Epithelial cell of esophagus (primary cell): ENCODE measurements at places on chromosomes 6 and 20.

- DNase-seq: peak; percentile 63
Measured at GRCh38 chr6:168865-169455, 123.3 kb upstream of the DUSP22 start.

- no peak for DNase-seq
Measured at GRCh38 chr6:121688974-121689373, 253.5 kb downstream of the GJA1 start.

- DNase-seq: no peak
Measured at GRCh38 chr6:45301348-45302142, 26.6 kb upstream of the RUNX2 start.

DNA sequence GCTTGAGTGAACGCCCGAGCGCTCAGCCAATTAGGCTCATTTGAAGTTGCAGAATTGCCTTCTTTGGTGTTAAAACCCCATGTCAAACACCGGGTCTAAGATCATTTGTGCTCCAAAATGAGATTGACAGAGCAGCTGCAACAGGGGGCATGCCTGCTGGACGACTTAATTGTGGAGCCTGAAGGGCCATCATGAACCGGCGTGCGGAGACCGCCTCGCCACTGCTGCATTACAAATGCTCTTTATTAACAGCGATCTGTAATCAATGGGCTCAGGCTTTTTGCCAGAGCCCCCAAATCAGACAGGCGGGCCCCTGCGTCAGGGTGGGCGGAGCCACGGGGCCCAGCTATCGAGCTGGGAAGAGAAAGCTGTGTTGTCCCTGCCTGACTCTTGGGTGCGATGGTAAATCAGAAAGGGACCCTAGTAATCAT is 183.2 kb downstream of the SIM1 start:
- no peak for DNase-seq

GRCh38 chr6:157637941-157638662 is 184.9 kb upstream of the SNX9 start:
- no peak for DNase-seq
